ENCODE measurements at places on chromosomes 16 and 17.
A peak's percentile ranks its signal among the peaks of the same experiment; 100 is the strongest.

GRCh38 chr16:22847100-22847499, 33.1 kb downstream of the HS3ST2 start:
- no peak for DNase-seq

DNA sequence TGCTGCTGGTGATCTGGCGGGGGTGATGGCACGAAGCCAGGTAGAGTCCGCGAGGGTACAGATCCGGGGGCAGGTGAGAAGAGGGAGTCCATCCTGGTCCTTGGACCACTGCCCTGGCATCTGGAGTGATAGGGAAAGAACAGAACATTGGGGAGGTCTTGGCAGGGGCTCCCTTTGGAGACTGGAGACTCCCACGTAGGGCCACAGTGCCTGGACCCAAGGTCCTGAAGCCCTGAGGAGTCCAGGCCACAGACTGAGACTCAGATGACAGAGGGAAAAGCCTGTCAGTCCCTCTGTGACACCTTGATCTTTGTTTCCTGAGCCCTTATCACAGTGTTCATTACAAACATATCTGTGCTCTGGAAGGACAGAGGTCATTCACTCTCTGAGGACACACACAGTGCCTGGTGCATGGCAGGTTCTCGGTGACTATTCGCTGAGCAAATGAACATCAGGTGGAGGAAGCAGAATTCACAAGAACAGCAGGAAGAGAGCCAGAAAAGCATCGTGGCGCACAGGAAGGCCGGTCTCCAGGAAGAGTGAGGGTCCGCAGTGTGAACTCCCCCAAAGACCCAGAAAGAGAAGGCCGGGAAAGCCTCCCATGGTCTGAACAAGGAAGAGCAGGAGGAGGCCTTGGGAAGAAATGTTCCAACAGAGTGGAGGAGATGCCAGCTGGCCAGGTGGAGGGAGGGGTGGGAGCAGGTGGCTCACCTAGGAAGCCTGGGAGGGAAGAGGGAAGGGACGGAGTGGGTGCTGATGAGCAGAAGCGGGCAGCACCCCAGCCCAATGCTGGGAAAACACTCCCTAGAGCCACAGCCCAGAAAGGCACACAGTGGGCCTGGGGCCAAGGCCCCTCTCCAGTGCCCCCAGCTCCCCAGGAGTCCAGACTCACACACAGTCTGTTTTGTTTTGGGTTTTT, 20.5 kb downstream of the PEMT start:
- no peak for DNase-seq

GRCh38 chr16:30609002-30609925, 925 bp downstream of the ZNF689 start:
- DNase-seq: peak; percentile 18

GRCh38 chr16:88701581-88702370, 4.4 kb downstream of the RNF166 start:
- no peak for DNase-seq

- DNase-seq: no peak
Measured at GRCh38 chr16:60230666-60231065, 1496.5 kb upstream of the GOT2 start.

DNA sequence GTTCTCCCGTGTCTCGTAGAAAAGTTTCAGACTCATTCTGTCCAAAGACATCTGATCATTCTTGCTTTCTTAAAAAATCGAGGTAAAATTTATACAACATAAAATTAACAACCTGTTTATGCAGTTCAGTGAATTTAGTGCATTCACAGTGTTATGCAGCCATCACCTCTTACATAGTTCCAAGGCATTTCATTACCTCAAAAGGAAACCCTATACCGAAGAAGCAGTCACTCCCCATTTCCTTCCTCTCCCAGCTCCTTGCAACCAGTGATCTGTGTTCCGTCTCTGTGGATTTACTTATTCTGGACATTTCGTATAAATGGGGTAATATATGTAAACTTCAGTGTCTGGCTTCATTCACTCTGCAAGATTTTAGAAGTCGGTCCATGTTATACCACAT, 103.5 kb upstream of the HS3ST3A1 start:
- no peak for DNase-seq

GRCh38 chr16:84538222-84538840, 33.9 kb upstream of the MEAK7 start:
- no peak for DNase-seq

DNA sequence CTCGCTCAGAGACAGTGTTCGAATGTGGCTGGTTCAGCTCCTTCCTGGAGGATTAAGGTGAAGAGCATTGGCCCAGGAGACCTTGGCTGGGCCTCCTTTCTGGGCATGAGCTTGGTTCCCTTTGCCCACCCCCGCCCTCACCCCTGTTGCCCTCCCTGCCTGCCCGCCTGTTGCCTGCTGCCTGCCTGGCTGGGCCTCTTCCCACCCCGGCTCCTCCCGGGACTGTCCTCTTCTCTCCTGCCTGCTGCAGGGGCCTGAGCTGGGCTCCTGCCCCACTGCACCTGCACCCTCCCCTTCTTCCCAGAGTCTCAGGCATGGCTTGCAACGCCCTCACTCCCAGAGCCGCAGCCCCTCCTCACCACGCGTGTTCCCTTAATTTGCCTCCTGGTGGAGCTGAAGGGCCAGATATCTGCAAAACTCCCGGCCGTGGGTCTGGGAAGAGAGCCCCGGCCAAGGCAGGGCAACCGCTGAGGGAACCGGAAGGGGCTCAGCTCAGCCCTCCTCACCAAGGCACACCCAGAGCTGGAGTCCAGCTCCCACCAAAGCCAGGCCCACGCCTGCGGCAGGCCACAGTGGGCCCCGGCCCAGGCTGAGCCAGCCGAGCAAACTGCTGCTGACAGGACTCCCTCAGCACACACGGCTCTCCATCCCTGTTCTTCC, 31.2 kb downstream of the MNT start:
- no peak for DNase-seq

DNA sequence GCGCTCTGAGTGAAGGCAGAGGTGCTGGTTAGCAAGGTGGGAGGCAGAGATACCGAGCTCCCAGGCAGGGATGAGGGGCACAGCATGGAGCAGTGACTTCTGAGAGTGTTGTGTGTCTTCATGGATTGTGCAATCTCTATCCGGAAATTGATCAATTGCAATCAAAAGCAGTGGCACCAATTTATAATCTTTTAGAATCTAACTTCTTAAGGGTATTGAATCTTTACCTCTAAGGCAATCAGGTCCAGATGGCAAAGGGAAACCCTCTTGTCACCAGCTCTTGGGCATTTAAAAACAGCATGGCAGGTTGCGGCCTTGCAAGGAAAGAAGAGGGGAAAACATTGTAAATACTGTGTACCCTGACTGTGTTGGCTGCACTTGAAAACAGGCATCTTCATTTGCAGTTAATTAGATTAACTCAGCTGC, 58.0 kb upstream of the MRTFB start:
- no peak for DNase-seq

DNA sequence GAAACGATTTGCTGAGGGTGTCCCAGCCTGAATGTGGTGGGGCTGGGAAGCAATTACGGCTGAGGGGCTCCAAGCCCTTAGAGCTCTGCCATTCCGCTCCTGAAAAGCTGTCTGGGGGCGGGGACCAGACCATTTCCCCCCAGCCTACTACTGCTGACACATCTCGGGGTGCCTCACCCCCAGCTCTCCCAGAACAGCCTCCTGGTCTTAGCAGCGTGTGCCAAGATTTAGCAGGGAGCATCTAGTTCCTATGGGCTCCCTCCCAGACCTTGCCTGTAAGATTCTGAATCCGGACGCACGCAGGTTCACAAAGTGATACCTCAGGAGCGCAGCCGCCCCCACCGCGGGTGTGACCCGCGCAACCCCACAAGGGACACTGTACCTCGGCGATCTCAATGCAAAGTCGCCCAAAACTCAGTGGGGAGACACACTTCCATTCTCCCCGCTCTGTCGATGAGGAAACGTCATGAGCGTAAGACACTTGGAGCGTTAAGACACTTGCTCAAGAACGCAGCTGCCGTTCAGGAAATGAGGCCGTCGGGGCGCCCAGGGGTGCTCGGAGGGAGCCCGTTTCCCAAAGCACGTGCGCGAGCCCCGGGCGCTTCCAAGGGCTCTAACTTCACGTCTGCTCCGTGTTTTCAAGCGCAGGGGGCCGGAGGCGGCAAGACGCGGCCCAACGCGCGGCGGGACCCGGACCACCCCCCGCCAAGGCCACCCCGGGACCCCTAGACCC, 629 bp downstream of the GEMIN4 start:
- DNase-seq: peak; percentile 19

GRCh38 chr16:2404099-2404498, 25.1 kb upstream of the CCNF start:
- DNase-seq: no peak

DNA sequence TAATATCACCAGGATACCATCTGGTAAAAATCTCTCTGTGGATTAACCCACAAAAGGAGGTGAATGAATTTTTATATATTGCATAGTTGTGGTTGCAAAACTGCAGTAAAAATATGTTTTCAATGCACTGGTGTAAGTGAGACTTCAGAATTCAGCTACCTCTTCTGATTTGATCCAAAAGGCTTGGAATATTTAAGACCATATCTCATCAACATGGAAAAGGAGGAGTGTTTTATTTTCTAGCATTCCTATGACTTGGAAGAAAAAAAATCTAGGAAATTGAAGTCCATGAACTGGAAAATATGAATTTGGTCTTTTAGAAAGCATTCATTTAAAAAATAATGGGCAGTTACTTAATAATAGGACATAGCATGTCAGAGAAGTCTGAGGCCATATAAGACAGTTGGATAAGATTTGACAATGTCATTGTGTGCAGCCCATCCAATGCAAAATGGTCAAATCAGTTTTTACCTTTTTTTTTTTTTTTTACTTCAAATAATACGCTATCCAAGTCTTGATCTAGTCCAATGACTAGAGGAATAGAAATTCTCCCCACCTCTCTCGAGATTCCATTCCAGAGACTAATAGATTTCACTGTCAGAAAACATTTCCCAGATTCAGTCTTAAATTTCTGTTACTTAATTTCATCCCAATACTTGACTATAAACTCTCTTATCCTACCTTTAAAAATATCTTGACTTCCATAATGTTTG, 364.9 kb upstream of the PMFBP1 start:
- no peak for DNase-seq

- DNase-seq: no peak
Measured at GRCh38 chr17:75271233-75271954, 363 bp upstream of the MIF4GD start.

- no peak for DNase-seq
Measured at GRCh38 chr16:54116124-54116655, 170.4 kb downstream of the IRX3 start.

DNA sequence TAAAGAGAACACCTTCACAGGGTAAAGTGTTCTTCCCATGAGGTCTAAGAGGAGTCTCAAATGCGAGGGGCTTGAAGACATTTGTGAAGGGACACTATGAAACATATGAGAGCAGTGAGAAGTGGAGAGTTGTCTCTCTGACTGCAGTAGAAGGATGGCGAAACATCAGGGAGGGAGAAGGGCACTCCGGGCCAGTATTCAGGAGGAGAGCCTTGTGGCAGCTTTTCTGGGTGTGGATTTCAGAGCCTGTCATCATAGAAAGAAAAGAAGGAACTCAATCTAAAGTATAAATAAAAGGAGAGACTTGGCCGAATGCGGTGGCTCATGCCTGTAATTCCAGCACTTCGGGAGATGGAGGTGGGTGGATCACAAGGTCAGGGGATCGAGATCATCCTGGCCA, 117.2 kb downstream of the RBFOX1 start:
- no peak for DNase-seq

DNA sequence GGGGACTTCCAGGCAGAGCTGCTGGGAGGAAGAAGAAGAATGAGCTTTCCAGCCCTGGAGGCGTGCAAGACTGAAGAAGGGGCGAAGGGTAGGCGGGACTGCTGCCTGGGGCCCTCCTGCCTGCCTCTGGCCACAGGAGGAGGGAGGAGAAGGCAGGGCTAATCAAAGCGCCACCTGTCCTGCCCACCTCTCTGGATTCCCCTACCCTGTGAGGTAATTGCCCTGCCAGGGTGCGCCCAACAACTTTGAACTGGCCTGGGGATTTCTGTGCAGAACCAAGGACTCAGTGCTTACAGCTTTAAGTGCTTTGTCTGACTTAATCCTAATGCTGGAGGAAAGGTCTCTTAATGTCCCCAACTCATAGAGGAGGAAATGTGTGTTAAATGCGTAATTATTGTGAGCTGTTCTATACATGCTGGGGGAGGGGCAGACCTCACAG, at the start of gene NOXO1:
NOXO1 (minus strand) TSS at position 72 of the 439 bp plus-strand sequence. CDS start 290 bp downstream, outside the sequence.
- no peak for DNase-seq

- no peak for DNase-seq
Measured at GRCh38 chr16:56068816-56069215, 122.5 kb upstream of the GNAO1 start.

- no peak for DNase-seq
Measured at GRCh38 chr17:65323049-65323448, 185.9 kb downstream of the RGS9 start.

GRCh38 chr16:65377195-65377594, 255.3 kb upstream of the CDH11 start:
- no peak for DNase-seq

DNA sequence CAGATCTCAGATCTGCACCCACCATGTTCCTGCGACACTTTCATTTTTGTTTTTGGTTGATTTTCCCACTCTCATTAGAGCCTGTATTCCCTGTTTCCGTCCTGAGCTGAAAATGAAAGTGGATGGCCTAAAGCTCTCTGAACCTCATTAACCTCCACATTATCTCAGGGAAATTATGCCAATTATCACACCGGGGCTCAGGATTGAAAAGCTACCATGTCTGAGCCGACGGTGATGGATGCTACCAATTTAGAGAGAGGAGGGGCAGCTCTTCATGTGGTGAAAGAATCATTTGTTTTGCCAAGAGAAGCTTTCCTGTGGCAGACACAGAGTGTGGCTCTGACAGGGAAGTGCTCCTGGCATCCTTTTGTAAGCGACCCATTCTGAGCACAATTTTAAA, 410.4 kb upstream of the CDH11 start:
- DNase-seq: no peak

DNA sequence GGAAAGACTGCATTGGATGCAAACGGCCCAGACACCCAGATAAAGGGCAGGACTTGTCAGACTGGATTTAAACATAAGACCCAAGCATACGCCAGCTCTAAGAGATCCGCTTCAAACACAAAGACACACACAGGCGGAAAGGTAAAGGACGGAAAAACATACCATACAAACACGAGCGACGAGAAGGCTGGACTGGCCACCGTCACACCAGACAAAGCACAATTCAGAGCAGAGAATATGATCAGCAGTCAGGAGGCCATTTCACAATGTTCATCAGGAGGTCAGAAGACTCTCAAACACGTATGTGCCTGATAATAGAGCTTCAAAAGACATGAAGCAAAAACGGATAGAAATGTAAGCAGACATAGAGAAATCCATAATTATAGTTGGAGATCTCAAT, 84.9 kb upstream of the GNG13 start:
- no peak for DNase-seq

- DNase-seq: no peak
Measured at GRCh38 chr17:973053-973452, 6.5 kb downstream of the NXN start.

- DNase-seq: no peak
Measured at GRCh38 chr17:82888583-82889495, 49.0 kb upstream of the ZNF750 start.
